GM12878 (cell line): ENCODE measurements at places on chromosomes 11 and 22. TPM values are rescaled to one million over a fixed set of nuclear protein-coding genes. Genes with fewer than 3 reads are reported as not detected.

DNA sequence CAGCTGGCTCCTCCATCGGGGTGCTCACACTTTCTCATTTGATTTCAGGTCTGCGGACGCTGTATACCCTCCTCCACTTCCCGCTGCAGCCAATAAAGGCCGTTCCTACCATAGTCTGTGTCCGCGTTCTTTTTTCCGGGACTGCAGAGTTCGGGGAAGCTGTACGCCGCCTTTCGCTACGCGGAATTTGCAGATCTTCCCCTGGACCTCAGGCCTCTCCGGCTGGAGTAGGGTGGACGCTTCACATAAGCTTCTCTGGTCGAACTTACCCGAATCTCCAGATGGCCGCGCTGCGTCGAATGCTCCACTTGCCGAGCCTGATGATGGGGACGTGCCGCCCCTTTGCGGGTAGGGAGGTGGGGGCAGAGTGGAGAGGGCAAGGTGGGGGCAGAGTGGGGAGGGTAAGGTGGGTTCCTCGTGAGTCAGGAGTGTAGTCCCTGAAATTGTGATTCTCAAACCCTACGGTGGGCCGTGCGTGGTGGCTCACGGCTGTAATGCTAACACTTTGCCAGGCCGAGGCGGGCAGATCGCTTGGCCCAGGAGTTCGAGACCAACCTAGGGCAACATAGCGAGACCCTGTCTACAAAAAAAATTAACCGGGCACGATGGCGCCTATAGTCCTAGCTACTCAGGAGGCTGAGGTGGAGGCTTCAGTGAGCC, 617 bp downstream of the CSKMT start:
- no peak for DNase-seq

SLC29A2 gene
- polyA plus RNA-seq: 1.9 and 2.2 TPM in 2 replicates

GRCh38 chr11:113506893-113507292, 31.7 kb upstream of the DRD2 start:
- no peak for DNase-seq

- no peak for DNase-seq
Measured at GRCh38 chr11:14203321-14203720, 155.7 kb downstream of the RRAS2 start.

DNA sequence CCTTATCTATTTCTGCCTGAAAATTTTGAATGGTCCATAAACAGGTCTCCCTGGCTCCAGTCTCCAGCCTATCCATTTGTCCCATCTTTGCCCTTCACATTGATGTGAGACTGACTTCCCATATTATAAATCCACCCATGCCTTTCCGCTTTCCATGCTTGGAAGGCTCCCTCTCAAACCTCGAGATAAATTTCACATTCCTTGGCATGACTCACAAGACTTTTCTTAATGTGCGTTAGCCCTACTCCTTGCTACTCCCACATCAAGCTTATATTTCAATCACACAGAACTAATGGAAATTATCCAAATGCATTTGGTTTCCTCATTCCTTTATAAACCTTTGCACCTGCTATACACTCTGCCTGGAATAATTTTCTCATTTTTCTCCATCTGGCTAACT, 163.7 kb upstream of the NTM start:
- DNase-seq: no peak

- DNase-seq: no peak
Measured at GRCh38 chr11:121841487-121842191, 274.4 kb downstream of the BLID start.

SLC22A9 gene
- not detected in 2 replicates for polyA plus RNA-seq

- no peak for DNase-seq
Measured at GRCh38 chr11:134278356-134278755, 2.2 kb downstream of the GLB1L3 start.

GRCh38 chr11:612201-612960, 3.4 kb downstream of the IRF7 start:
- DNase-seq: no peak

DNA sequence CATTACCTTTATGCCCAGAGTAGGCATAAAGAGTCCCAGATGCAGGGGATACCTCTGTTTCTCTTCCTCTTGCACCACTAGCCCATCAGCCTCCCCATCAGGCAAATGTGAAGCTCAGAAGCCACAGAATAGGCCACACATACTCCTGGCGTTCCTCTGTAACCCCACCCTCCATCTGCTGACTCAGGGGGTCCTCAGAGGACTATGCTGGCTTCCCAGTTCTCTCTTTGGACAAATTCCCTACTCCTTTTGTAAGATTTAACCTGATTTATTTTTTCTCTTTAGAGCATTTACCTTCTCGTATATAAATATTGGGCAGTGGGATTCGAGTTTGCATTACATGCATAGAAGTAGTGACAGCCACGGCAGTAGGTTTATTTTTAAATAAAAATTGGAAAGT, 262.3 kb upstream of the CADM1 start:
- DNase-seq: no peak

LRP4 gene
- not detected in 2 replicates for polyA plus RNA-seq

FREY1 gene
- polyA plus RNA-seq: 0.28 TPM in 1 of 2 replicates, not detected in the other

HEPN1 gene
- polyA plus RNA-seq: not detected in 2 replicates

- no peak for DNase-seq
Measured at GRCh38 chr11:57513911-57514537, 1.5 kb downstream of the SLC43A1 start.

PARVA gene
- polyA plus RNA-seq: 0.03 TPM in 1 of 2 replicates, not detected in the other

DNA sequence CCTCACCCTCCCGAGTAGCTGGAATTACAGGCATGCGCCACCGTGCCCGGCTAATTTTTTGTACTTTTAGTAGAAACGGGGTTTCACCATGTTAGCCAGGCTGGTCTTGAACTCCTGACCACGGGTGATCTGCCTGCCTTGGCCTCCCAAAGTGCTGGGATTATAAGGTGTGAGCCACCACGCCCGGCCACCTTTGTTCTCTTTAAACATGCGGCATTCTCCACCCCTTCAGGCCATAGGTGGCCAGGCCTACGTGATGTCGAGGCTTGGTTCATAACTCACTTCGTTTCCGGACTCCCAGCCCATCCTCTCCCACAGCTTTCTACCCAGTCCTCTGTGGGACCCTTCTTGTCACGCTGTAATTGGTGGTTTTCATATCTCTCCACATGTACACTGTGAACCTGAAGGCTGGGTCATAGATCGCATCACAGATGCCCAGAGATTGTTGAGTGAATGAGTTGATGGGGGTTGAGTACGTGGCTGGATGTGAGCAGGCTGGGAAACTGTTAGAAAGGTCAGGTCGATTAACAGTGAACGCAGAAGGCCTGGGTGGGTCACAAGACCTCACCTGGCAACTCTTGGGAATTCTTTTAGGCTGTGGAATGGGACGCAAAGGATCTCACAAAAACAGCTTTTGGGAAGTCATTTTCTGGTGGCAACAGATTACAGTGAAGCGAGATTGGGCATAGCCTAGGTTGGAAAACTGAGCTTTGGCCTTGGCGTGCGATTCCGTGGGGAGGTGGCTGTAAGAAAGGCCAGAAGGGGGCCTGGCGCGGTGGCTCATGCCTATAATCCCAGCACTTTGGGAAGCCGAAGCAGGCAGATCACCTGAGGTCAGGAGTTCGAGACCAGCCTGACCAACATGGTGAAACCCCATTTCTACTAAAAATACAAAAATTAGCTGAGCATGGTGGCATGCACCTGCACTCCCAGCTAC, 44.5 kb downstream of the ST14 start:
- no peak for DNase-seq

ARL14EP gene
- 50.8 and 55.5 TPM in 2 replicates for polyA plus RNA-seq

GRCh38 chr11:39221550-39222138, 2237.8 kb downstream of the LRRC4C start:
- no peak for DNase-seq

WBP2NL gene
- polyA plus RNA-seq: 0.90 and 0.92 TPM in 2 replicates

POU2AF1 gene
- polyA plus RNA-seq: 64.9 and 79.7 TPM in 2 replicates

DNA sequence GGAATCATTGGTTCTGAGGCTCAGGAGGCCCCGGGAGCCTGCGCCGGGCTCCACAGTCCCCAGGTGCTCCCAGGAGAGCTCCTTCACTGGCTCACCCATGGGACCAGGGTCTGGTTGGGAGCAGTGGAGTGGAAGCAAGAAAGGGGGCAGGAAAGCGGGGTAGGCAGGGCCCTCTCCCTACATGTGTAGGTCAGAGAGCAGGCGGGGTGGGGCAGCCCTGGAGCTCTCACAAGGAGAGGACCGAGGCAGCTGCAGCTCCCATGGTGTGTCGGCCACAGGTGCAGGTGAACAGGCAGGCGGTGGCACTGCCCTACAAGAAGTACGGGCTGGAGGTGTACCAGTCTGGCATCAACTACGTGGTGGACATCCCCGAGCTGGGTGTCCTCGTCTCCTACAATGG, 28.3 kb downstream of the MUC2 start:
- no peak for DNase-seq

LIN7C gene
- 13.8 and 18.7 TPM in 2 replicates for polyA plus RNA-seq

DNA sequence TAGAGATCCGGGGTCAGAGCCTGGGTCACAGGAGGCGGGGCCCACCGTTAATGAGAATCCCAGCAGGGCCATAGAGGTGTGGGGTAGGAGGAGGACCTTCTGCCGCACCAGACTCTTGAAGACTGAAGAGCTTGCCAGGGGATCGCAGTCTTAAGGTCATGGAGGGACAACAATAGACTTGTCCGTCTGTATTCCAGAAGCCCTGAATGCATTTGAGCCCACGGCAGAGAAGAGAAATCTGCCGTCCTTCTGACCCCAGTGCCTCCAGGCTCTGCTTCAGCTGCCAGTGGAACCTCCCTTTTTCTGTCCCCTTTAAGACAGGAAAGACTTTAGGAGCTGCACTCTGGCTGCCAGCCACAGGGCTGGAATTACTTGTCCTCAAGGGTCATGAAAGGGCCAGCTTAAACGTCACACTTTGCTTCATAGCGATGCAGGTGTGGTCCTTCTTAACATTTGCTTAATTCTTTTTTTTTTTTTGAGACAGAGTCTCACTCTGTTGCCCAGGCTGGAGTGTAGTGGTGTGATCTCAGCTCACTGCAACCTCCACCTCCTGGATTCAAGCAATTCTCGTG, 15.5 kb upstream of the ST3GAL4 start:
- DNase-seq: no peak

GRCh38 chr22:21568347-21569075, 997 bp downstream of the UBE2L3 start:
- DNase-seq: no peak

DNA sequence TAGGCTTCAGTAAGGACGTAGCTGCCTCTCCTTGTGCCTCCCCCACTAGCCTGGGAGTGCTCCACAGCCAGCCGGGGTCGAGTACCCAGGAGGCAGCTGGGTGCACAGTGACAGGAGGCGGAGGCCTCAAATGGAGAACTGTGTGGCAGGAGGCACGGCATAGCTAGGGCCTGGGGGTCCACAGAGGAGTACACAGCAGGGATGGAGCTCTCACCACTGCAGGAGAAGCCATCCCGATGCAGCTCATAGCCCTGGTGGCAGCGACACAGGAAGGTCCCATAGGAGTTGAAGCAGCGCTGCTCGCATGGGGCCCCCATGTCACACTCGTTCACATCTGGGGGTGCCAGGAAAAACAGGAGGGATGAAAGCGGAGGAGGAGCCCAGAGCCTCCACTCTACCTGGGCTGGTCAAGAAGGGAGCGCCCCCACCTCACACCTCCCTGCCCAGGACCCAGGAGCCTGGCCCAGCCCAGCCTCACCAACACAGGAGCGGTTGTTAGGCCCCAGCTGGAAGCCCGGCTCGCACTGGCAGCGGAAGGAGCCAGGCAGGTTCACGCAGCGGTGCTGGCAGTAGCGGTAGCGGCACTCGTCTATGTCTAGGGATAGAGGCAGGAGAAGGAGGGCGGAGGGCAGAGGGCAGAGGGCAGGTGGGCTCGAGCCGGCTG, 2.8 kb downstream of the EFEMP2 start:
- no peak for DNase-seq

GRCh38 chr22:31179345-31179744, 19.4 kb downstream of the RNF185 start:
- no peak for DNase-seq

GRCh38 chr11:58046231-58046630, 15.5 kb downstream of the OR6Q1 start:
- no peak for DNase-seq

DNA sequence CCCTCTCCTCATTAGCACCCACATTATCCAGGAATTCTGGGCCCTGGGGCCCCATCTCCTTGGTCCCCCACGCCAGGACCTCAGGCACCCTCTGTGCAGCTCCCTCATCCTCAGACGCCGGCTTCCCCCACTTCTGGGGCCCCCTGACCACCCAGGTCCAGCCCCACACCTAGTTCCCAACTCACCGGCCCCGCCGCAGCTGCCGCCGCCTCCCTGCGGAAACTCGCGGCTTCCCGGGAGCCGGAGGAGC, at the start of gene PCSK7:
Gene PCSK7, minus strand, starts transcription at position 232 of the 250 bp plus-strand sequence. CDS start 2,229 bp downstream, outside the sequence.
- no peak for DNase-seq

DNA sequence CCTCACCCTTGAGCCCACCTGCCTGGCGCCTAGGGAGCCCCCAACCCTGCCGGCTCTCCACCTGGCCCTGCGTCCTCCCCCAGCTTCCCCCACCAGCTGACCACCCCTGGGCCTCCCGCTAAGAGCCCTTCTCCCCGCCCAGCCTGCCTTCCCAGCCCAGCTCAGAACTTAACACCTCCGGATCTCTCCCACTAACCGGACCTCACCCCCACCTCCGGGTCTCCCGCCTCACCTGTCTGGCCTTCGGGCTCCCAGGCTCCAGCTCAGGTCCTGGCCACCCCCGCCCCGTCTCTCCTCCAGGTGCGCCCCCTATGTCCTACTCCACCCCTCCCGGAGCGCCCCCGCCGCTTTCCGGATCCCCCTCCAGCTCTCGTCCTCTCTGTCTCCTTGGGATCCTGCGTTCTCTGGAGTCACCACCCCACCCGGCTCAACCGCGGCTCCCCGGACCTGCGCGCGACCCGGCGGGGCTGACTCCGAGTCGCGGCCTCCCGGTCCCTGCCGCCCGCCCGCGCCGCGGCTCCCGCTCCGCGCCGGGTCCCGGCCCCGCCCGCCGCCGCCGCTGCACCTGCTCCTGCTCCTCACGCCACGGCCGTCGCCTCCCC, at the start of gene KCNJ11:
Gene KCNJ11, minus strand, starts transcription at position 51 of the 602 bp plus-strand sequence. CDS start 568 bp downstream, outside the sequence.
- no peak for DNase-seq

TUBGCP6 gene
- 19.7 and 23.0 TPM in 2 replicates for polyA plus RNA-seq

MRGPRX4 gene
- polyA plus RNA-seq: not detected in 2 replicates

DNA sequence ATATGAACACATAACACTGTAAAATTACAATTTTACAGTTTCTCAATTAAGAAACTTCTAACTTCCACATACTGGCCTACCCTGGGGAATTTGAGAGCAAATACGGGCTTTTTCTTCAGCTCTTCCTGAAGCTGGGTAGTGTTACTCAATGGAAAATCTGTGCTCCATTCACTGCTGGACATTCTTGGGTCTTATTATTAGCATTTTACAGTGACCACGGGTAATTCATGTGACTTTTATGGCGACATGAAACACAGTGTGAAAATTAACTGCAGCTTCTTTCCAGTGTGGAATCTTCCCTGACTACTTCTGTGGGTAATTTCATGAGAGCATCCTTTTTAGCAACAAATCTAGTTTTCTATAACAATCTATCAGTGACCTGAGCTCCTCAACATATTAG, 423.7 kb upstream of the ANO5 start:
- DNase-seq: no peak

TSPAN18 gene
- polyA plus RNA-seq: not detected in 2 replicates

CST6 gene
- polyA plus RNA-seq: not detected in 2 replicates

YPEL4 gene
- 0.10 TPM in 1 of 2 replicates, not detected in the other for polyA plus RNA-seq

PIK3C2A gene
- polyA plus RNA-seq: 8.0 and 8.6 TPM in 2 replicates
